GM12864 (cell line): ENCODE measurements at places on chromosomes 5 and 9.

DNA sequence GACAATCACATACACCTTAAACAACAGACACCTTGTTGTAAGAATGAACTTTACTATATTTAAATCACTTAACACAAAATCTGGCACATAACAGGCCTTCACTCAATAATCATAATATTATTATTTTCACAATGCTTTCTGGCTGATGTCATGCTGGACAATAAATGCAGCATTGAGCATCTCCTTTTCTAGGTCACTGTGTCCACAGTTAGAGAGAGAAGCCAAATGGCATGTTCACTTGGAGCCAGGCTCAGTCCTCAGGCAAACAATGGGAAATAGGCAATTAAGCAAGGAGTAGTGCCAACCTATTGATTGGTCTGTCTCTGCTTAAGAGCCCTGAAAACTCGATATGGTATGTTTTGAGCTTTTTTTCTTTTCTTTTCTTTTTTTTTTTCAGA is 50.6 kb upstream of the KLF4 start:
- no peak for DNase-seq

DNA sequence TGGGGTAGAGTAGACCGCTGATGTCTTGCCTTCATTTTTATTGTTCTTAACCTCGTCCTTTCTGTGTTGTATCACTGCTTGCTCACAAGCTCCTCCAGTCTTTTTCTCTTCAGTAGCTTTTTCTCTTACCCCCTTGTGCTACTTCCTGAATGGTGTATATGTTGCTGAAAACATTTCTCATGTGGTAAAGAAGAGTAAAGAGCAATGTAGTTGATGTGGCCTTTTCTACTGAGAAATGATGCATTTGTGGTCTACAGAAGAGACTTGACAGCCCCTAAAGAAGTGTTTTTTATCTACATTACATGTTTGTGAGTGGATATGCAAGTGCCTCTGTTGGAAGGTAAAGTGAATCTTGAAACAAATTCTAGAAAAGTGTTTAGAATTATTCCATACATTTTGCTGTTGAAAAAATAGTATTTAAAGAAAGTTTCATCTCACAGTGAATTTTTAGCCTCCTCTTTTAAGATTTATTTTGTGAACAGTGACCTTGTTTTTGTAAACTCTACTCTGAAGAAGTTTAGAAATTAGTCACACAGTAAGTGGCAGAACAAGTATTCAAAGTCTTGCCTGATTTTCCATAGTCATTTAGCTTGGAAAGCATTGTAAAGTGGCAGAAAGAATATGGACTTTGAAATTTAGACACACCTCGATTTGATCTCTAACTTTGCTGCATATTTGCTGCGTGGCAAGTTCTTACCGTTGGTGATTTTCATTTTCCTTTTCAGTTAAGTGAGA is 17.4 kb downstream of the CDC42SE2 start:
- DNase-seq, result no peak

GRCh38 chr5:124238350-124238749 is 508.1 kb downstream of the ZNF608 start:
- DNase-seq, result no peak

DNA sequence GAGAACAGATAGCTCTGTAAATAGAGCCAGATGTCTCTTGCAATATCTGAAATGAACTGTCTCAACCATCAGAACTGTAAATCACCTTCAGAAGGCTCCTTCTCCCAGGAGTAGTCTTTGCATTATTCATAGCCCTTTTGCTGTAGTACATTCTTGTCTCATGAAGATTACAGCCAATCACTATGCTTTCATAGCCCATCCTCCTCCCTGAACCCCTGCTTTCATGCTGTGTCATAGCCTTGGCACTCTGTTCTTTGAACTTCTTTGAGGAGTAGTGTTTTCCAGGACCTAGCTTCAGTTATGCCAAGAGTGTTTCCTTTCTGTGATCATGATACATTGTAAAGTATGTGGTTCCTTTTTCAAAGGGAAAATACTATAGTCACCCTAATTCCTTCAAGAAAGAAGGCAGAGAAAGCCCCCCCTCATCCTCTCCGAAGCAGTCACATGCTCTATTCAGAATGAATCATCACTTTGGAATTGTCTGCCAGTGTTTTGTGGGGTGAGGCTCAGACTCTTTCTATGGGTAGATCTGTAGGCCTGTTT is 61.1 kb downstream of the GRIA1 start:
- DNase-seq, result no peak

DNA sequence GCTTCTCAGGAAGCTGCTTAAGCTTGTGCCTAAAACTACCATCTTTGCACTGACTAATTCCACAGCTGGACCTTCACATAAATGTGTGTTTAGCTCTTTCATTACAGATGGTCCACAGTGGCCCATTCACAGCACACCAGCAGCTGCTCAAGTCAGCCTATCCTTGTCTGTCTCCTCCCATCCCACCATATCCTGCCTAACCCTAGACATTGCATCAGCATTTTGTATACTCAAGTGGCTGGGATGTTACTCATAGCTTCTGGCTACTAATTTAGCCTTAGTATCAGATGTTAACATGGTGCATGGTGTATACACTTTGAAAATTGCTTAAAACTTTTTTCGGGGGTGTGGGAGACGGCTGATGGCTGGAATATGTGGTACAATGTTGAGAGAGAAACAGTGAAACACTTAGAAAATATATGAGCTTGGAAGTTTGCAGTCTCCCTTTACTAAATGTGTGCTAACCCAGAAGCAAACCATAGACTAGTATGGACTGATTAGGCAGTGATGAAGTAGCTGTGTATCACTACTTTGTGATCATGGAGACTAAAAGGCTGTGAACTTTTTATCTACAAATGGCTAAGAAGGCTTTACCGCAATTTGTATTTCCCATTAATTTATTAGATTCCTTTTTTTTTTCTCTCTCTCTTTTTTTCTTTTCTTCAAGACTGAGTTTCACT is 83.1 kb downstream of the JMY start:
- DNase-seq, result no peak

- no peak for DNase-seq
These were observed 171.2 kb upstream of the S1PR3 start for GRCh38 chr9:88820055-88820454.

DNA sequence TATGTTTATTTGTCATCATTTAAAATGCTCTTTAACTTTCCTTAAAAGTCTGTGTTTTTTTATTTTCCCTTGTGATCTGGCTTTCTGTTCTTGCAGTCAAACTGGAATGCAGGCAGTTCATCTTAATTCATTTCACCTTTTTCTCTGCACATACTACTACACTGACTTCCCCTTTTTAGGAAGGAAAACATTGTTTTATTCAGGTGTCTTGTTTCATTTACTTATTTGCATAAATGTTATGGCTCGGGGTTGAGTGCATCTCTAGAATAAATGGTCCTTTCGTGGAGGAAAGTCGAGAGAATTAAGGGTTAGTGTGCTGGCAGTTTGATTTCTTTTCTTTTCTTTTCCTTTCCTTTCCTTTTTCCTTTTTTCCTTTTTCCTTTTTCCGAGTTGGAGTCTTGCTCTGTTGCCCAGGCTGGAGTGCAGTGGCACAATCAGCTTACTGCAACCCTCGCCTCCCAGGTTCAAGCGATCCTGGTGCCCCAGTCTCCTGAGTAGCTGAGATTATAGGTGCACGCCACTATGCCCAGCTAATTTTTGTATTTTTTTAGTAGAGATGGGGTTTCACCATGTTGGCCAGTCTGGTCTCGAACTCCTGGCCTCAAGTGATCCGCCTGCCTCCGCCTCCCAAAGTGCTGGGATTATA is 76.0 kb upstream of the LRRC70 start:
- DNase-seq, result no peak

DNA sequence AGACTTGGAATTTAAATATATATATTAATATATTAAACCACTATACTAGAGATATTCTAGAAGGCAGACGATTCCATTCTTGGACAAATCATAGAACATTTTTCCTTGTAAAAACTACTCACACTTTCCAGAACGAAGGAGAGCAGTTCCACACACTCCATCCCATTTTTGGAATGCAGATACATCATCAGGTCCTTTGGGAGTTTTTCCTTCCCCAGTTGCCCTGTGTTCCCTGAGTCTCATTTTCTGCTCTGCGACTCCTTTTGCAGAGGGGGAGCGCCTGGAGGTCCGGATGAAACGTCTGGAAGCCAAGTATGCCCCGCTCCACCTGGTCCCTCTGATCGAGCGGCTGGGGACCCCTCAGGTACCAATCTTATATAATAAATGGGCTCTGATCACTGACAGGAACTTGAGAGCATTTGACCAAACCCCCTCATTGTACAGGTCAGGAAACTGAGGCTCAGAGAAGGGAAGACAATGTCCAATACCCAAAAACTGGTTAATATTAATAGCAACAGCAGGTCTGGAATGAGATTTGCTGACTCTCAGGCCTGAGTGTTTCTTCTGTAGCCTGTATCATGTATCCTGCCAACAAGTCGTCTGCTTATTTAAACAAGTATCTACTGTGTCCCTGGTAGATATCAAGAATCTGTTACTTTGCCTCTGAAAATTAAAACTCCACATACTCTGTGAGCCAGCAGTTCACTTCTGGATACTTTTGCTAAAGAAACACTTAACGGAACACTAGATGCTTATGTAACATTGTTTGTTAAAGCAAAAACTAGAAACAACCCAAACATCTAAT is 76.8 kb upstream of the NIPAL4 start:
- no peak for DNase-seq

GRCh38 chr5:108164574-108164973 is 217.3 kb downstream of the FBXL17 start:
- DNase-seq, result no peak

GRCh38 chr9:78030296-78030552 is 1.4 kb downstream of the GNAQ start:
- DNase-seq, result no peak

DNA sequence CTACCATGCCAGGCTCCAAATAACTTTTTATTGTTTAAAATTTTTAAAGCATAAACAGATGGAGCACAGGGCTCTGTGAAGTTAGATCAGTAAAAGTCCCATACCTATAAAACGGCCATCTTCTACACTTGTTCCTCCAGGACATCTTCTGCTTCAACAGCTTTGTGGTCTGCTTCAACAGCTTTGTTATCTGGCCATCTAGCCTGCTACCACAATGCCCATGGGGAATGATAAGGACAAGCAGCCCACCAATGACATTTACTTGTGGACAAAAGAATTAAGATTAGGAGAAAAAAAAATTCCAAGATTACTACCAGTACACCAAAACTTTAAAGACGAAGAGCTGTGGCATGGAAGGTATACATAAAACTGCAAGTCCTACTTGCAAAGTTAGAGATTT is 2.2 kb upstream of the VPS13A start:
- no peak for DNase-seq

- no peak for DNase-seq
These were observed at the start of gene PCDHA10 for GRCh38 chr5:140855772-140856674. Gene PCDHA10 (plus strand): TSS chr5:140855897. CDS start chr5:140856049, 152 bp downstream.

DNA sequence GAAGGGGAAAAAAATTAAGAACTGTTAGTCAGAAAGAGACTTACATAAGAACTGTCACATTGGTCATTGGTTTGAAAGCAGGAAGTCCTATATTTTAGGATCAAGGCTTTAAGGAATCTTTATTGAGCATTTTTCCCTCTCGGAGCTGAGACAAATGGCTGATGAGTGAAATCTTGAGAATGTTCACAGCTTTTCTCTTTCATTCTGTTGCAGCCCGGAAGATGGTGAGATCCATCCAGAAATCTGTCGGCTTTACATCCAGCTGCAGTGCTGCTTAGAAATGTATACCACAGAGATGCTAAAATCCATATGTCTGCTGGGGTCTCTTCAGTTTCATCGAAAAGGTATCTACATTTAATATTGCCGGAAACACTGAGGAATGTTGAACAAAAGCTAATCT is 69.7 kb downstream of the RGS7BP start:
- no peak for DNase-seq

DNA sequence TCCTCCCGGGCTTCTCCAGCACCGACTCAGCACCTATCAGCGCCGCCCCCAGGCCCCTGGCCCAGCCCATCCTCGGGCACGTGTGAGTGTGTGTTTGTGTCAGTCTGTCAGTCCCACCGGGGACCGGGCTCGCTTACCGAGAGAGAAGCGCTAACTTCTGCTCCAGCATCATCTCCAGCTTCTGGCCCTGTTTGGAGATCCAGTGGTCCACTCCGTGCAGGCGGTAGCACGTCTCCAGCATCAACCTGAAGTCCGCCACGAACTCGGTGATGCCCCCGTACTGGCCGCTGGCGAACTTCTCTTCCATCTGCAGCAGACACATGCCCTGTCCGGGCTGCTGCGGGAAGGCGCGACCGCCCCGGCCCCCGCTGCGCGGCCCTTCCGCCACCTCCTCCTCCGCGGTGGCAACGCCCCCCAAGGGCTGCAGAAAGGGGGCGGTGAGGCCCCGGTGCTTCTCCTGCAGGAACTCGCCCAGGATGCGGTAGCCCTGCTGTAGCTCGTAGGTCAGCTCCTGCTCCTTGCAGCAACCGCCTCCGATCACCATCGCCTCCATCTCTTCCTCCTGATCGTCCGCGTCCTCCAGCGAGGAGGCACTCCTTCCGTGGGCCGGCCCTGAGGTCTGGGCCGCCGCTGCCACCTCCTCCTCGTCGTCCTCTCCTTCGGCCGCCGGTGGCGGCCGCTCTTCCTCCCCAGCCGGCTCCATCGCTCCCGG is 8.2 kb downstream of the RANBP6 start:
- DNase-seq, result peak; percentile 71

- DNase-seq, result no peak
These were observed 45.5 kb downstream of the RASGRF2 start for GRCh38 chr5:81005708-81006107.

DNA sequence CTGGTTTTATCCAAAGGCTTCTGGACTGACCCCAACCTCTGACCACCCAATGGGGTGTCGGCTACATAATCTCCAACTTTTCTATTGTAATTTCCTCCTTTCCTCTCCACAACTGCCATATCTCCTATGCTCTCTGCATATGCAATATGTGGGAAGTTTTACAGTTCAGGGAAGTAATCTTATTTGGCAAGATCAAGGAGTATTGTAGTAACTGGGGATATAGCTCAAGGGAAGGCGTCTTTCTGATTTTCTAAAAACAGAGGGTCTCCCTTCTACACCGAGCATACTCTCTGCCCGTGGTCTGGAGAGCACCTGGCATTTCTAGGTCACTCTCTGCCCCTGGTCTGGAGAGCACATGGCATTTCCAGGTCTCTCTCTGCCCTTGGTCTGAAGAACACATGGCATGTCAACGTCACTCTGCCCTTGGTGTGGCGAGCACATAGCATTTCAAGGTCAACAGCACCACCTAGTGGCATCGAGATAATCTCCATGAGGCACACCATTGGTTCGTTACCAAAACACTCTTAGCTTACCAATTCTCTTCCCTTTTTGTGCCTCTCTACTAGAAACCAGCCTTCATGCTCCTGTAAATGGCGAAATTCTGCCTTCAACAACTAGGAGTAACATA is 616.4 kb upstream of the NUDT12 start:
- peak; percentile 19 for DNase-seq

GRCh38 chr5:105057001-105057436 is 1494.4 kb upstream of the NUDT12 start:
- no peak for DNase-seq

DNA sequence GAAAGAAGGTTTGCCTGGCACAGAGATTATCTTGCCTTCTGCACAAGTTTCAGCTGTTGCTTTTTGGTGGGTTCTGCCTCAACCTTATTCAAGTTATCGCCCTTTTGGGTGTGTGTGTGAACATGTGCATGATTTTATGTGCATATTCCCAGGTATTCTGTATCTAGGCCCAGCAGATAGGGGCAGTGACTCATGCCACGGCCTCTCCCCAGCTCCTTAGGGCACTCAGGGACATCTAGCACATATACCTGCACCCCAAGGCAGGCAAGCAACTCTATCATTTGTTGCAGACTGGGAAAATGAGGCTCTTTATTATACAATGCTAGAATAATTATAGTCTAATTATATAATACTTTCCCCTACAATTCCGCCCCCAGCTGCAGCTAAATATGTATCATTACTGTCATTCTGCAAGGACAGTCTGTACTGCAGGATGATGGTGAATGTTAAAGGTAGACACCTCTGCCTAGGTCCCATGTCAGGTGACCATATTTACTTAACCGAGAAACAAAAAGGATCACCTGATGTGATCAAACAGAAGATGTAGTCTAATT is 128.9 kb downstream of the PDE8B start:
- DNase-seq, result no peak
